IMR-90 (cell line): ENCODE measurements at places on chromosomes 5 and 9.

- DNase-seq = no peak
- H3K4me3 ChIP-seq = no peak overlapping the region
- no peak overlapping the region for H3K27ac ChIP-seq
- no peaks in the 10 kb centered on the region for H3K4me1 ChIP-seq
- no peaks in the 10 kb centered on the region for H3K27me3 ChIP-seq
- H3K36me3 ChIP-seq = no peaks in the 10 kb centered on the region
Measured at GRCh38 chr9:135242406-135242805, 154.9 kb downstream of the OLFM1 start.

GRCh38 chr5:137252512-137252911 lies 246.6 kb downstream of the SPOCK1 start:
- no peaks in the 10 kb centered on the region for H3K36me3 ChIP-seq
- H3K4me3 ChIP-seq = no peak overlapping the region
- H3K27me3 ChIP-seq = no peaks in the 10 kb centered on the region
- peaks cover 1% of the 10 kb centered on the region; the same call in 1 of the 2 replicates for H3K4me1 ChIP-seq
- DNase-seq = peak; percentile 56

GRCh38 chr5:26622947-26623346 lies 415.4 kb downstream of the CDH9 start:
- H3K4me3 ChIP-seq = no peak overlapping the region
- no peaks in the 10 kb centered on the region for H3K27me3 ChIP-seq
- H3K27ac ChIP-seq = no peak overlapping the region
- no peaks in the 10 kb centered on the region for H3K4me1 ChIP-seq
- no peaks in the 10 kb centered on the region for H3K36me3 ChIP-seq
- no peak for DNase-seq

GRCh38 chr9:71145179-71145578 lies 23.8 kb upstream of the TRPM3 start:
- H3K4me3 ChIP-seq = no peak overlapping the region
- no peaks in the 10 kb centered on the region for H3K4me1 ChIP-seq
- no peaks in the 10 kb centered on the region for H3K36me3 ChIP-seq

- H3K4me1 ChIP-seq = no peaks in the 10 kb centered on the region
- no peak for DNase-seq
- H3K27me3 ChIP-seq = no peaks in the 10 kb centered on the region
- H3K36me3 ChIP-seq = no peaks in the 10 kb centered on the region
- H3K27ac ChIP-seq = no peak overlapping the region
- H3K4me3 ChIP-seq = no peak overlapping the region
Measured at GRCh38 chr5:74850789-74851425, 15.3 kb downstream of the FAM169A start.

GRCh38 chr5:180052211-180052818 lies 19.2 kb downstream of the RNF130 start:
- no peak overlapping the region for H3K4me3 ChIP-seq
- DNase-seq = no peak
- peaks cover 2% of the 10 kb centered on the region for H3K4me1 ChIP-seq
- no peak overlapping the region for H3K27ac ChIP-seq
- no peaks in the 10 kb centered on the region for H3K36me3 ChIP-seq

DNA sequence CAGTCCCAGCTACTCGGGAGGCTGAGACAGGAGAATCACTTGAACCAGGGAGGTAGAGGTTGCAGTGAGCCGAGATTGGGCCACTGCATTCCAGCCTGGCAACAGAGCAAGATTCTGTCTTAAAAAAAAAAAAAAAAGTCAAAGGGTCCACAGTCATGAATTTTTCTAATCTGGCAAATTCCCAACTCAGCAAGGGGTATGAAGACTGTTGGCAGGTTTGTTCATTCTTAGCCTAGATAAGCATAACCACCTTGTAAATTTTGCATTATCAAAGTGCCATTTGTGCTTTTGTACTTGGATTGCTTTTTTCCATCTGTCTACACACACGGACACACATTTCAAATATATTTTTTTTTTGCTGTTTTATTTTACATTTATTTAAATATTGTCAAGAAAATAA lies 299.8 kb upstream of the NUDT12 start:
- no peaks in the 10 kb centered on the region for H3K27me3 ChIP-seq
- no peak overlapping the region for H3K4me3 ChIP-seq
- DNase-seq = no peak

GRCh38 chr5:128406803-128407202 lies 131.2 kb downstream of the FBN2 start:
- H3K27ac ChIP-seq = no peak overlapping the region
- peak; percentile 80 for DNase-seq
- H3K4me1 ChIP-seq = peaks cover 5% of the 10 kb centered on the region
- peaks cover 16% of the 10 kb centered on the region for H3K36me3 ChIP-seq

DNA sequence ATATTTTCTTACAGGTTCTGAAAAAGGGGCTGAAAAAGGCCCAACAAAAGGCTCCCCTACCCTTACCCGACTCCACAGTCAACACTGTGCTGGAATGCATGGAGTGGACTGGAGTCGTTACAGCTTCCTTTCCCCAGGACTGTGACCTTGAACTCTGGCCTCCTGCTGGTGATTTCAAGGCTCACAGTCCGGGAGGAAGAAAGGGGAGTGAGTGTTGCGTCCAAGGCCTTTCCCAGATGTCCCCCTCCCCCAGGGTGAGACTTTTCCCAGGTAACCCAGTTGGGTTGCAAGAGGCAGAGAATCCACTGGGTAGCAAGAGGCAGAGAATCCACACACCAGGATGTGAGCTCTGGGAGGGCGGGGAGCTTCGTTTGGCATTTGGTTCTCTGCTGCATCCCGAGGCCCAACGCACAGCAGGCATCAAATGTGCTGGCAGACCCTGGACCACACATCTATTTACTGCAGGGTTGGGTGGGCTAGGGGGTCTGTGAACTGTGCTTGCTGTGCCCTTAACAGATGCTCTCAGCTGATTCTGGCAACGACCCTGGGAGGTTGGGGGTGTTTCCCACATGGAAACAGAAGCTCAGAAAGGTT lies 37.5 kb downstream of the FABP6 start:
- H3K27ac ChIP-seq = no peak overlapping the region
- no peaks in the 10 kb centered on the region for H3K27me3 ChIP-seq
- 0 out of 2 replicates have a peak, but pooled peaks cover 2% of the 10 kb centered on the region for H3K36me3 ChIP-seq
- peaks cover 20% of the 10 kb centered on the region for H3K4me1 ChIP-seq
- H3K4me3 ChIP-seq = no peak overlapping the region

DNA sequence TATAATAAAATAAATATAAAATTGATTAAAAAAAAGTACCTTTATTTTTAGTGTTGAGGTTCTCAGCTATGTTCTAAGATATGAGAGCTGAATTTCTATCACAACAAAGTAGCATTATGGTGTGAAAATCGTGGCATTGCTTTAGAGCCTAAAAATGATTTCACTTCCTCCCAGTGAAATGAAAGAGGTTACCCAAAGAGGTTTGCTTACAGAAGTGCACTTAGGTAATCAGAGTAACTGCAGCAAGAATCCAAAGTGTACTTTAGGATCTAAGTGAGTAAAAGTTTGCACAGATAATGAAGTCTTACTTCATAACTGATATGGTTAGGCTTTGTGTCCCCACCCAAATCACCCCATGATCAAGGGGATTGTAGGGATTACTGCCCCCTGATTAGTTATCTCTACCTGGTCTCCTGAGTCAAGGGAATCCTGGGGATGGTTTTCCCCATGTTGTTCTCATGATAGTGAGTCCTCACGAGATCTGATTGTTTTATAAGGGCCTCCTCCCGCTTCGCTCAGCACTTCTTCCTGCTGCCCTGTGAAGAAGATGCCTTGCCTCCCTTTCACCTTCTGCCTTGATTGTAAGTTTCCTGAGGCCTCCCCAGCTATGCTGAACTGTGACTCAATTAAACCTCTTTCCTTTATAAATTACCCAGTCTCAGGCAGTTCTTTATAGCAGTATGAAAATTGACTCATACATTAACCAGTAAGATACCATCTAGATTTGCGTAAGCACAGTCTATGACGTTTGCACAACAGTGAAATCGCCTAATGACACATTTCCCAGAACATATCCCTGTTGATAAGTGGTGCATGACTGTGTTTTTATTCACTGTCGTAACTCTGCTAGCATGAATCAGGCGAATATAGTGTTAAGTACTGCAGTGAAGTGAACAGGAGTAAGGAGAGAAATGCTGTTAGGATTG lies 40.3 kb upstream of the LRRC70 start:
- H3K27ac ChIP-seq = no peak overlapping the region
- no peaks in the 10 kb centered on the region for H3K36me3 ChIP-seq
- DNase-seq = peak; percentile 94

DNA sequence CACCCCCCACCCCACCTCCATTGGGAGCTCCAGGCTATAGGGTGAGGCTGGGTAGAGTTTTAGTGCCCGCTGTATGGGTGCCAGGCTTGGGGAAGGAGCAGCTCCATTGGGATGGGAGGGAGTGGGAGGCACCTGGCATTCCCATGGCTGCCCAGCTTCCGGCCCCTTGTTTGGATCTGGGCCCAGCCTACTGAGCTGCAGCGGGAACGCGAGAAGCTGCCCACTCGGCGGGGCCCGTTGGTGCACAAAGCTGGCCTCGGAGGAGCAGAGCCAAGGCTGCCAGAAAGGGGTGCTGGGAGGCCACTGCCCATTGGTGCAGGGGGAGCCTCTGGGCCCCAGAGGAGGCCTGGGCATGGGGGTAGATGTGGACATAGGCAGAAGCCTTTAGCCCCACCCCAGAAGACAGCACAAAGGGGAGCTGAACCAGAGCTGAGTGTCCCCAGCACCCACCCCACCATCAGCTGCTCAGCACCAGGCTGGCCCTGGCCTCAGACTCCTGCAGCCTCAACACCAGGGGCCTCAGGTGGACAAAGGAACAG lies 4.4 kb downstream of the LCN9 start:
- no peak for DNase-seq
- no peaks in the 10 kb centered on the region for H3K27me3 ChIP-seq
- H3K4me1 ChIP-seq = no peaks in the 10 kb centered on the region
- no peak overlapping the region for H3K27ac ChIP-seq

- peaks cover 3% of the 10 kb centered on the region; the same call in 1 of the 2 replicates for H3K27me3 ChIP-seq
- H3K27ac ChIP-seq = no peak overlapping the region
- DNase-seq = no peak
- peaks cover 24% of the 10 kb centered on the region for H3K4me1 ChIP-seq
- H3K36me3 ChIP-seq = no peaks in the 10 kb centered on the region
- no peak overlapping the region for H3K4me3 ChIP-seq
Measured at GRCh38 chr5:141840826-141841360, 37.3 kb downstream of the PCDH1 start.

GRCh38 chr9:94568250-94568889 lies 13.5 kb downstream of the PCAT7 start:
- no peak overlapping the region for H3K27ac ChIP-seq
- H3K4me1 ChIP-seq = no peaks in the 10 kb centered on the region
- H3K27me3 ChIP-seq = peaks cover 4% of the 10 kb centered on the region
- H3K36me3 ChIP-seq = no peaks in the 10 kb centered on the region

DNA sequence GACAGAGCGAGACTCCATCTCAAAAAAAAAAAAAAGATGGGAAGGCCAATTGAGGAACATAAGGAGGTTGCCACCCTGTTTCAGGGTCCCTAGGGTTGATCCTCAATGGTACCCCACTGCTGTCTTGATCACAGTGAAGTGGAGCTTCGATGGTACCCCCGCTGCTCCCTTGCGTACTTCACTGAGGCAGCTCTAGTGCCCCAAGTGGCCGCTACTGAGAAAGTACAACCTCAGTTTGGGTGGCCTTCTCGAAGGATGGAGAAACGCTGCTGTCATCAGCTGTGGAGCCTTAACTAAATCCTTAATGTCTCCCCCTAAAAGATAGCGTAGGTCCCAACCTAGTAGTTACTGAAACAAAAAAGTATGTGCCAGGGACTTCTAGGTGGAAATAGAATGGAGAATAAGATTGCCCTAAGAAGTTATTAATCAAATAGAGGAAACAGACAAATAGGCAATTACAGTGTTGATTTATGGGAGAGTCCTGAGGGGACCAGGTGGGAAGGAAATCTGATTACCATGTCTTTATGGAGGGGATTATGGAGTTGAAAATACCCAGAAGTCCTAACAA lies 6.3 kb downstream of the TESK1 start:
- H3K27me3 ChIP-seq = peaks cover 27% of the 10 kb centered on the region
- H3K4me3 ChIP-seq = no peak overlapping the region
- H3K27ac ChIP-seq = no peak overlapping the region
- H3K4me1 ChIP-seq = no peaks in the 10 kb centered on the region
- DNase-seq = peak; percentile 35

DNA sequence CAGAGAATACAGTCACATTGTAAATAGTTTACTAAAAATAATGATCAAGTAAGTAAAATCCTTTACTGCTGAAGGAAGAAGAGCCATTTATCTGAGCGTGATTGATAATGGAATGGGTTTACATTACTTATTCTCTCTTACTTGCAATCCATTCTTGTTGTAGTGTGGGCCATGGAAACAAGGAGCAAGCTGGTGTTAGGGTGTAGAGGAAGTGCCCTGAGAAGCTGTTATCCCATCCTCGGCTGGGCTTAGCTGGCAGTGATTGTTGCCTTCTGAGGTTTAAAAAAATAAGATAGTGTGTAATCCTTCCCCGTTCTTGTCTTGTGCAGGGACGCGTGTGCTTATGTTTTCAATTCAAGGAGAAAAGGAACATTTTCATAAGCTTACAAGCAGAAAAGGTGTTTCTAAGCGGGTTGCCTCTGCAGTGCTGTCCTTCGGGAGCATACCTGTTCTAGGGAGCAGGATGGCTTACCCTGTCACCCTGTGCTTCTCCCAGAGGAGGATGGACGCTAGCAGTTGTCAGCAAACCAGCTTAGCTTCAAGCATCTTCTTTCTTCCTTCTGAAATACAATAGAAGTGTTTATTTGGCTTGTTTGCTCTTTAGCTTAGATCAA lies 188.3 kb downstream of the ARHGEF28 start:
- 0 out of 2 replicates have a peak, but pooled peaks cover 1% of the 10 kb centered on the region for H3K36me3 ChIP-seq
- no peak overlapping the region for H3K4me3 ChIP-seq
- no peak overlapping the region for H3K27ac ChIP-seq

GRCh38 chr5:124979251-124979650 lies 232.8 kb upstream of the ZNF608 start:
- peaks cover 4% of the 10 kb centered on the region; the same call in 1 of the 2 replicates for H3K4me1 ChIP-seq
- H3K27ac ChIP-seq = no peak overlapping the region
- H3K4me3 ChIP-seq = no peak overlapping the region

DNA sequence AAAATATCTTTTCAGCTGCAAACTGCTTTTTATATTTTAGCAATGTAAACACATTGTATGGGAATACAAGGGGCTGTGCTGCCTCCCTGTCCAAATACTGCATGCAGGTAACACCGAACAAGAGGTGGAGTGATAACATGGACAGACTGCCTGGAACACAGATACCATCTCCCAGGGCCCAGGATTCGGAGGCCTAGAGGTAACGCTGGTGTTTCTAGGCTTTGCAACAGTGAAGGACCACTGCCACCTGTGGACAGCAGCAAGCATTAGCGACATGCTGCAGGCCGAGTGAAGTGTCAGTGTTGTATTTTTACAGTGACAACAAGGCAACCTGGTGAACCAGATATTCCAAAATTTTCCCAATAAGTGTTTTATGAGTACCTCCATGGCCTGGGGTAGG lies 379.1 kb downstream of the DMRT2 start:
- H3K27ac ChIP-seq = no peak overlapping the region
- no peaks in the 10 kb centered on the region for H3K27me3 ChIP-seq
- no peaks in the 10 kb centered on the region for H3K36me3 ChIP-seq

DNA sequence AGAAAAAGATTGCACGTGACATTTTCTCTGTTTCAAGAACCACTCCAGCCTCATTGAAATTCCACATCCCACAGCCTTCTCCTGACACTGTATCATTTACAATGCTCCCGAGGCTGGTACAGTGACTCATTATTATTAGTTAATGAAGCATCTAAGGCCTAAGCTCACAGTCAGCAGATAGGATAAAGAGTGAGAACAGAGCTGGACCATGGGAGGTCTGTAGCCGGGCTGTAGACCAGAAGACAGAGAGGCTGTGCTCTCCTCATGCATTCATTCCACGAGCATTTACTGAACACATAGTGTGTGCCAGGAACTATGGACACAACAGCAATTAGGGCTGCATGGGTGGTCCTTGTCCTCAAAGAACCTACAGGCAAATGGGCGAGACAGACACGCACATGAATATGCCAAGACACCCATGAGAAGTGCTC lies 47.3 kb upstream of the GALNT10 start:
- no peaks in the 10 kb centered on the region for H3K4me1 ChIP-seq
- no peak for DNase-seq
- no peak overlapping the region for H3K4me3 ChIP-seq
- H3K27ac ChIP-seq = no peak overlapping the region
- peaks cover 26% of the 10 kb centered on the region for H3K27me3 ChIP-seq
- H3K36me3 ChIP-seq = no peaks in the 10 kb centered on the region
